Progenitor cell of endocrine pancreas (in vitro differentiated cells): ENCODE measurements at places on chromosomes 7 and 10. TPM values are rescaled to one million over a fixed set of nuclear protein-coding genes. Genes with fewer than 3 reads are reported as not detected.

GRCh38 chr10:84334811-84335210, 6.4 kb downstream of the CCSER2 start:
- no peak for DNase-seq

The LIPJ gene
- total RNA-seq: not detected in 2 replicates

- DNase-seq: no peak
Observed at GRCh38 chr10:95464280-95464679, 96.9 kb downstream of the SORBS1 start.

DNA sequence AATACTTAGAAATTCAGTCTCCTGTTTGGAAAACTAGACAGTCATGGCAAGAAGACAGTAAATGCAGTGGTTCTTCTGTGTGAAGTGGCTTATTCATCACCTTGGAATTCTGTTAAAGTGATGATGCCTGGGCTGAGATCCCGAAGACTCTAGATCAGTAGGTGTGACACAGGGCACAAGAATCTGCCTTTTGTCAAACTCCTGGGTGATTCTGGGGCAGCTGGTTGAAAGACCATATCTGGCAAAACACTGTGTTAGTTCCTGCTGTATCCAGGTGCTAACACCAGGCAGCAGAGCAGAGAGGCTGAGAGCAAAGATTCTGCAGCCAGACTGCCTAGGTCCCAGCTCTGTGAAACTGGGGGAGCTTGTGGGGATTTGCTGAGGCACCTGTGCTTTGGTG, 26.5 kb downstream of the MRC1 start:
- no peak for DNase-seq

The CADPS2 gene
- 4.3 and 6.1 TPM in 2 replicates for total RNA-seq

DNA sequence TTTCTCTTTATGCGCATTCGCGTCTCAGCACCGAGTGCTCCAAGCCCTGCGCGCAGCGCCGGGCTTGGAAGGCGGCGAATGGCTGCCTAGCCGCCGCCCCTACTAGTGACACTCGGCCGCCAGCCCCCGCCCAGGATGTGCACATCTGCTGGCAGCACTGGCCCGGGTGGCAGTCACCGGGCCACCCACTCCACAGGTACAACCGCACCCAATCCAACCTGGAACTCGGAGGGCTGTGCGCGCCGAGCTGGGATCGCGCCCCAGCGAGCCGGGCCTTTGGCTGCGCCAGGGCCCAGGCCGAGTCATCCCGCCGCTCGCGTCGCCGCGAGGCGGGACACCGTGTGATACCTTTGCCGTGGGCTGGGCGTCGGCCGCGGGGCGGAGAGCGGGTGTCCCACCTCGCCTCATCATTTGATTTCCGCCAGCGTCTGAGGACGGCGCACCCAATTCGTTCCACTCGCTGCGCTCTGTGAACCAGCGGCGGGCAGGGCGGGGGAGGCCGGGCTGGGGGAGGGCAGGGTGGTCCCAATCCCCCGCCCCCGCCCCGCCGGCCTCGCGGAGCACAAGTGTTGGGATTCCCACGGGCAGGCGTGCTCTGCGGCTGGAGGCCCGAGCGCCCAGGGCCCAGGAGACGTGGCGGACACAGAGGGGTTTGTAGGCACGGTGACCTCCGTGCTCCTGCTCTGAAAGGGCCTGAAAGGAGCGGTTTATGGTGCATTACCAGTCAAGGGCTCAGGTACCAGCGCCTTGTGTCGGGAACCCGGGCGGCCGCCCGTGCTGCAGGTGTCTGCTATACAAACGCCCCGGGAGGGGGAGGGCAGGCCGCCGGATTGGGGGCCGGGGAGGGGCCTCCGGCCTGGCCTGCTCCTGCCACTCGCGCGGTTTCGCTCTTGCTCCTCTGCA, 17.8 kb upstream of the PTF1A start:
- DNase-seq: no peak

- DNase-seq: no peak
Observed at GRCh38 chr10:47088656-47089354, 177.6 kb downstream of the PTPN20 start.

The MUC12 gene
- total RNA-seq: 0.31 and 0.33 TPM in 2 replicates

The GSAP gene
- total RNA-seq: 9.9 and 10.9 TPM in 2 replicates

The TMEM196 gene
- 0.55 and 0.69 TPM in 2 replicates for total RNA-seq

GRCh38 chr10:11588873-11589574, 22.4 kb downstream of the USP6NL start:
- no peak for DNase-seq

- no peak for DNase-seq
Observed at GRCh38 chr7:147742301-147742700, 848.3 kb upstream of the C7orf33 start.

DNA sequence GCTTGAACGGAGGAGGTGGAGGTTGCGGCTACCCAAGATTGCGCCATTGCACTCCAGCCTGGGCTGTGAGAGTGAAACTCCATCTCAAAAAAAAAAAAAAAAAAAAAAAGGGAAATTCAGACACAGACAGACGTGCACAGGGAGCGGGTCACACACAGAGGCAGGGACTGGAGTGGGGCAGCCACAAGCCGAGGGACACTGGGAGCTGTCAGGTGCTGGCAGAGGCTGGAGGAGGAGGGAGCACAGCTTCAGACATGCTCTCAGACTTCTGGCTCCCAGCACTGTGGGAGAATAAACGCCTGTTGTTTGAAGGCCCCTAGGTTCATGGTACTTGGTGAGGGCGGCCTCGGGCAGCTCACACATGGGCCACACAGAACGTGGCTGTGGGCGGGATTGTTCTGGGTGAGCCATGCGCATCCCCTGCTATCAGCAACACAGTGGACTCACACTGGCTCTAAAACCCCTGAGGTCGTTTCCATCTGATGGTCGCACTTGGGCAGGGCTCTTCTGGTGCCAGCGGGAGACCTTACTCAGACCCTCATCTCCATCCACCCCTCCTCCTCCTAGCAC, 375.9 kb downstream of the DNAJB6 start:
- no peak for DNase-seq

GRCh38 chr7:44285561-44285960, 39.8 kb downstream of the CAMK2B start:
- no peak for DNase-seq

The ZC3HAV1L gene
- total RNA-seq: 16.5 and 18.2 TPM in 2 replicates

DNA sequence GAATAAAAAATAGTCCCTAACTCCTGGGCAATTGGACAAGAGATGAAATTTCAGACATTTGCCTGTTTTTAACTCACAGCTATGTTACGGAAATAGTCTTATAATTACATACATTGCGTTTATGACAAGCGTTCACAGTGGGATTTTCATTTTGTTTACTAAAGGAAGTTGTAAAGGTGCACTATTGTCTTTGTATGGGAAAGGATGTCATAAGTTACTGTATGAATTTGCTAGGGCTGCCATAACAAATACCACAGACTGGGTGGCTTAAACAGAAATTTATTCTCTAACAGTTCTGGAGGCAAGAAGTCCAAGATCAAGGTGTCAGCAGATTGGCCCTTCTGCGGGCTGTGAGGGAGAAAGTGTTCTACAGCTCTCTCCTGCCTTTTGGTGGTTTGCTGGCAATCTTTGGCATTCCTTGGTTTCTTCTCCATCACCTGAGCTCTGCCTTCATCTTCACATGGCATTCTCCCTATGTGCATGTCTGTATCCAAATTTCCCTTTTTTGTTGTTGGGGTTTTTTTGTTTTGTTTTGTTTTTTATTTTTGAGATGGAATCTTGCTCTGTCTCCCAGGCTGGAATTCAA, 5.6 kb downstream of the NFE2L3 start:
- DNase-seq: no peak

DNA sequence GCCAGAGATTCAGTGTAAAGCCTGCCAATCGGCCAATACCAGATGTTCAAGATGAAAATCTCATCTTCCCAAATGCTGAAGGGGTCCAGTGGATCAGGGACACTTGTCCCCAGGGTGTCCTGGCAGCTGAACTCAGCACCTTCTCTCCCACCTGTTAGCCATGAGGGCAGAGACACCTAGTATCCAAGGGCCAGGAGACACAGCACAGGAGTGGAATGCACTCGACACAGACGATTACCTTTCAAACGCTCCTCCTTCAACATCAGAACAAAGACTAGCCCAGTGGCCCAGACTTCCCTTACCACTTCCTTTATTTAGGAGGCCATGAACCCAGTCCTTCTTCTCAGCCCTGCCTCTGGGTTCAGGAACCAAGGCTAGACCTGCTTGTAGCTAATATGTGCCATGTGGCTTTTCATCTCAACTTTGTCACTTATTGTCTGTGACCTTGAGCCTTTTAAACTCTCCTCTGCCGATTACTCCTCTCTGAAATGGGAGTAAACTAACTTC, 180.3 kb upstream of the PLXNA4 start:
- no peak for DNase-seq

DNA sequence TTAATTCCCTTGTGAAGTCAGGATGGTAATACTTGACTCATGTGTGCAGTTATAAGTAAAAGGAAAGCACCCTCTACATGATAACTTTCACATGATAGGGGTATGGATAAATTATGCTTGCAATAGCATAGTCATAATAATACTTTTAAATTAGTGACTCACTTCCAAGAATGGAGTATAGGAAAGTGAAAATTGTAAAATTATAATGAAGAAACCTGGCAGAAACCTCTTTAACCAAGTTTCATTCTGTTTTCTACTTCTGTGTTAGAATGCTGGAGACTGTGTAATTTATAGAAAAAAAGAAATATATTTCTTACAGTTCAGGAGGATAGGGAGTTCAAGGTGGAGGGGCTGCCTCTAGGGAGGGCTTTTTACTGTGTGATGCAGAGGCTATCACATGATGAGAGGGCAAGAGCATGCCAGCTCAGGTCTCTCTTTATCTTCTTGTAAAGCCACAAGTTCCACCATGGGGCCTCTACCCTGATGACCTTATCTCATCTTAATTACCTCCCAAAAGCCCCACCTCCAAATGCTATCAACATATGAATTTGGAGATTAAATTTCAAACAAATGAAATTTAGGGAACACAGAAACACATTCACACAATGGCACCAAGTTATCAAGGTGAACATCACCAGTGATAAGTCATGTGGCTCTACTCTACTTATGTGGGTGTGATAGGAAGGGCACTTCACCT, 43.2 kb downstream of the HDAC9 start:
- no peak for DNase-seq

The IFIT1 gene
- total RNA-seq: 0.20 and 0.34 TPM in 2 replicates

- peak; percentile 17 for DNase-seq
Observed at GRCh38 chr7:77331938-77332695, 84.0 kb downstream of the GSAP start.
